Regular cardiac myocyte (primary cell): ENCODE measurements at places on chromosomes 6 and 20. TPM values are rescaled to one million over a fixed set of nuclear protein-coding genes. Genes with fewer than 3 reads are reported as not detected.

GLO1 gene
- 120 and 123 TPM in 2 replicates for total RNA-seq

CLVS2 gene
- total RNA-seq = not detected in 2 replicates

KCNS1 gene
- total RNA-seq = 0.58 and 2.0 TPM in 2 replicates

DCDC2 gene
- total RNA-seq = 1.5 and 1.7 TPM in 2 replicates

VWA7 gene
- under 0.01 TPM in 1 of 2 replicates, not detected in the other for total RNA-seq

PERP gene
- total RNA-seq = 14.2 and 21.7 TPM in 2 replicates

PKHD1 gene
- total RNA-seq = under 0.01 TPM in 2 replicates

FERMT1 gene
- 3.4 and 6.3 TPM in 2 replicates for total RNA-seq
